ENCODE measurements at places on chromosomes 11 and 22. TPM values are rescaled to one million over a fixed set of nuclear protein-coding genes. Genes with fewer than 3 reads are reported as not detected.

The RIMBP3B gene
- polyA plus RNA-seq: 0.24 TPM

The RAG2 gene
- not detected for polyA plus RNA-seq

The GRAMD4 gene
- 7.7 TPM for polyA plus RNA-seq

The MYOD1 gene
- polyA plus RNA-seq: not detected

The GSTT2B gene
- polyA plus RNA-seq: 0.30 TPM

The ZC3H12C gene
- 3.2 TPM for polyA plus RNA-seq

The OSM gene
- polyA plus RNA-seq: not detected

The CCDC73 gene
- 0.03 TPM for polyA plus RNA-seq

The CARNS1 gene
- 0.12 TPM for polyA plus RNA-seq

The RHOD gene
- polyA plus RNA-seq: 33.2 TPM

The ARHGAP20 gene
- polyA plus RNA-seq: not detected

The ENTHD1 gene
- polyA plus RNA-seq: not detected

The GGT5 gene
- polyA plus RNA-seq: 2.5 TPM

The TTC36 gene
- polyA plus RNA-seq: not detected

Measured in A549 (cell line).